Progenitor cell of endocrine pancreas (in vitro differentiated cells): ENCODE measurements at places on chromosomes 12 and 14.

GRCh38 chr14:55340482-55340881, 69.3 kb downstream of the FBXO34 start:
- DNase-seq = no peak

- no peak for DNase-seq
Measured at GRCh38 chr12:96140174-96140573, 54.0 kb upstream of the ELK3 start.

DNA sequence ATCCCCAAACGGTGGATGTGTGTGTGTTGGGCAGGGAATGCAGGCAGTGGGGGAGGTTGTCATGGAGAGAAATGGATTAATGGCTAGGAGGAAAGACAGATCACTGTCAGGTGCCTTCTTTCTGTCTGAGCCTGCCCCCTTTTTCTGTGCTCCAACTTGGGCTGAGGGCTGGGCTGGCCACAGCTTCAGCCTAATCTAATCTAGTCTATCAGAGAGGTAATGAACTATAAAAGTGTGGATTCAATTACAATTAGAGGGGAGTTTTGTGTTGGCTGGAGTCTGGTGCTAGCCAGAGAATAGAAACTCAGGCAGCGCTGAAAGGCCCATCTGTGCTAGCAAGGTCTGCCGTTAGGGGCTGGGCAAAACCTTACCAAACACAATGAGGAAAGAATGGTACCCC, 41.2 kb downstream of the NEUROD4 start:
- DNase-seq = no peak

DNA sequence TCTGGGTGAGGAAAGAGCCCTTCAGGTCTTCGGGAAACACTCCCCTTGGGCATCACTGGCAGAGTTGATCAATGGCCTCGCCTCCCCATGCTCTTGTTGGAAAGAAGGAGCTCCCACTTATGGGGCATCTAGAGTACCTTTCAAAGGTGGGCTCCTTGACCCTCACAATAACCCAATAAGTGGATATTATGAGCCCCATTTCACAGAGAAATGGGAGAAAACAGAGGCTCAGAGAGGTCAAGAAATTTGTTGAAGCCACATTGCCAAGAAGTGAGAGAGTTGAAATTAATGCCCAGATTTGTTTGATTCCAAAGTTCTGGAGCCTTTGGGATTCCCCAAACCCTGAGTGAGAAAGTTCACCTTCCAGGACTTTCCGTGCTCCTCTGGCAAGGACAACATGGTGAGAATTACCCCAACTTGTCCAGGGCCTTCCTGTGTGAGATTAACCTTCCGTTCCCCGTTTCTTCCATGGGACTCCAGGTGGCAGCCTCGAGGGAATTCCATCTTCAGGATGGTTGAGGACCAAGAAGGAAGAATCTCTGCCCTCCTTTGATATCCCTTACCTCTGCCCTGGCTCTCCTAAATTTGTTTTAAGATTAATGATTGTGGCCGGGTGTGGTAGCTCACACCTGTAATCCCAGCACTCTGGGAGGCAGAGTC, 7.5 kb upstream of the CHD4 start:
- no peak for DNase-seq

- peak; percentile 72 for DNase-seq
Measured at GRCh38 chr12:29552324-29552927, 54.9 kb upstream of the OVCH1 start.

- DNase-seq = no peak
Measured at GRCh38 chr12:8590842-8591545, 21.7 kb downstream of the AICDA start.

DNA sequence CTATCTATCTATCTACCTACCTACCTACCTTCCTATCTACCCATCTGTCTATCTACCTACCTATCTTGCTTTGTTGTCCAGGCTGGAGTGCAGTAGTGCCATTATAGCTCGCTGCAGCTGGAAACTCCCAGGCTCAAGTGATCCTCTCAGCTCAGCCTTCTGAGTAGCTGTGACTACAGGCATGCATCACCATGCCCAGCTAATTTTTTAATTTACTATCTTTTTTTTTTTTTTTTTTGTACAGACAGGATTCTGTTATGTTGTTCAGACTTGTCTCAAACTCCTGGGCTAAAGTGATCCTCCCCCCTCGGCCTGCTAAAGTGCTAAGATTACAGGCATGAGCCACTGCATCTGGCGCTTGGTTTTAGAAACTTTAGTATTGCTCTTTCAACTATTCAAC, 762.4 kb downstream of the SLC6A15 start:
- DNase-seq = no peak
